ENCODE measurements at places on chromosomes 2 and 18.
A peak's percentile ranks its signal among the peaks of the same experiment; 100 is the strongest.

GRCh38 chr2:38635139-38635538 is 30.8 kb upstream of the GALM start:
- DNase-seq: no peak

DNA sequence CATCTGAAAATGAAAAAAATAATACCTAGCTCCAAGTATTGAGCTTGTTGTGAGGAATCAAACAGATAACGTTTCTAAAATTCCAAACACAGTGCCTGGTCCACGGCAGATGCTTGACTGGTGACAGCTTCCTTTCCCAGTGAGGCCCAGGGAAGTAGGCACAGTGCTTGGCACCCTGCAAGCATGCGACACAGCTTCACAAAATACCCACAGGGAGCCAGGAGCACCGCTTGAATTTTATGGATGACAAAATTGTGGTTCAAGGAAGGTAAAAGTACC is 205.1 kb upstream of the TNP1 start:
- DNase-seq: no peak

- no peak for DNase-seq
These were observed 21.1 kb downstream of the NFE2L2 start for GRCh38 chr2:177243476-177243875.

GRCh38 chr18:79781331-79781941 is 16.3 kb upstream of the KCNG2 start:
- no peak for DNase-seq

GRCh38 chr2:164688896-164689419 is 67.7 kb upstream of the GRB14 start:
- no peak for DNase-seq

DNA sequence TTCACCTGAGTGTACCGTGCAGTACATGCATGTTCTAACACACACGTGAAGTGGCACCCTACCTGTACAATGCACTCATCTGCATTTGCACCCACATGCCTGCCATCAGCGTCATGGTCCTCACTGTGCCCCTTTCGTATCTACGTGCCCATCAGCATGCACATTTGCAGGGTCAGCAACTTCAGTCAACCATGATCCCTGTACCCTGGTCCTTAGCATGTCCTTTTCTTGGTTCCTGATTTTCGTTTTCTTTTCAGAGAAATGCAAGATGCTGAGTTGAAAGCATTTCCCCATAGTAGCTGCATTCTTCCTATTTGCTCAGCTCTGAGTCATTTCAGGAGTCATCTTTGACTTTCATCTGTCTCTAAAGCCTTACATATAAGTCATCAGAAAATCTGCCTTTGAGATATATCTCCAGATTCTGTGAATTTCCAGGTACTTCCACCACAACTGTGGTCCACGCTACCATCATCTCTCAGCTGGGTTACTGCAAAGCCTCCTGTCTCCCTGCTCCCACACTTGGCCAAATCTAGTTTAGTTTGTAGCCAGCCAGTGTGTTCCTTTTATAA is 14.7 kb upstream of the PUM2 start:
- DNase-seq: no peak

DNA sequence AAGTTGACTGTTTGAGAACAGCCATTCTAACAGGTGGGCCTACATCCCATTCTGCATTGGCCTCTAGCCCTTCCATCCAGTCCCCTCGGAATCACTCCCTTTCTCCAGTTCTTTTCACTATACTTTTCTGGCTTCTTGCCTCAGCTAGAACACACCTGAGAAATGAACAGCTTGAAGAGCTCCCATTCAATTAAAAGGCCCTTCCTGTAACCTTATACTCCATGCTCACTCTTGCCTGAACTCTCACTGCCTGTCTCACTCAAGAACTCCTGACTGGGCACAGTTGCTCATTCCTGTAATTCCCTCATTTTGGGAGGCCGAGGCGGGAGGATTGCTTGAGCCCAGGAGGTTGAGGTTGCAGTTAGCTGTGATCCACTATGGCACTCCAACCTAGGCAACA is 23.6 kb downstream of the CHRNA1 start:
- no peak for DNase-seq

- no peak for DNase-seq
These were observed 93.0 kb upstream of the ODC1 start for GRCh38 chr2:10541081-10541480.

GRCh38 chr2:74036450-74037195 is 51.9 kb downstream of the TET3 start:
- DNase-seq: no peak

DNA sequence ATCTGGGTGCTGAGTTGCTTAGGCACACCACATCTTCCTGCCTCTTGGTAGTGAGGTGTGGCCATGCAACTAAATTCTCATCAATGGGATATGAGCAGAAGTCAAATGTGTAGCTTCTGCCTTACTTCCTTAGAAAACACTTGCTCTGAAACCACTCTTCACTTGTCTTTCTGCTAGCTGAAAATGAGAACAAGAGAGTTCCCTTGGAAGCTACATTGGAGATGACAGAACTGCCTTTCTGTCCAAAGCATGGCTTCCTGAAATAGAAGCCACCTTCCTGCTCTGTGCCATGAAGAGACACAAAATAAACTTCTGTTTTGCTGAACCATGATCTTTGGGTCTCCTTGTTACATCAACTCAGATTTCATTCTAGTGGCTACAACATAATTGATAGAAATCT is 659.9 kb downstream of the IRS1 start:
- DNase-seq: no peak

- no peak for DNase-seq
These were observed 231.1 kb downstream of the LRP1B start for GRCh38 chr2:141899740-141900139.

GRCh38 chr18:37584952-37585695 is 19.5 kb upstream of the CELF4 start:
- DNase-seq: no peak

- no peak for DNase-seq
These were observed 421 bp upstream of the VAMP5 start for GRCh38 chr2:85583667-85584353.

- DNase-seq: no peak
These were observed 312.4 kb upstream of the MC4R start for GRCh38 chr18:60684843-60685513.

DNA sequence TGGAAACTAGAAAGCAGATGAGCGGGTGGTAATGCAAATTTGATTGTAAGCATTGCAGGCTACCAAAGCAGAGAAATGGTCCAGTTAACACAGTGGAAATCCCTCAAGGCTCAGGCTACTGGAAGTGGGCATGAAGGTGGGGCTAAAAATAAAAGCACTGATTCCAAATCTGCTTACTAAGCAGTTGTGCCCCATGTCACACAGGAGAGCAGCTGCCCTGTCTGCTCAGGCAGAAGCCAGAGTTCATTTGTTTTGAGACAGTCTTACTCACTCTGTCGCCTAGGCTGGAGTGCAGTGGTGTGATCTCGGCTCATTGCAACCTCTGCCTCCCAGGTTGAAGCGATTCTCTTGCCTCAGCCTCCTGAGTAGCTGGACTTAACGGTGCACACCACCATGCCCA is 42.5 kb upstream of the TSPYL6 start:
- DNase-seq: no peak

DNA sequence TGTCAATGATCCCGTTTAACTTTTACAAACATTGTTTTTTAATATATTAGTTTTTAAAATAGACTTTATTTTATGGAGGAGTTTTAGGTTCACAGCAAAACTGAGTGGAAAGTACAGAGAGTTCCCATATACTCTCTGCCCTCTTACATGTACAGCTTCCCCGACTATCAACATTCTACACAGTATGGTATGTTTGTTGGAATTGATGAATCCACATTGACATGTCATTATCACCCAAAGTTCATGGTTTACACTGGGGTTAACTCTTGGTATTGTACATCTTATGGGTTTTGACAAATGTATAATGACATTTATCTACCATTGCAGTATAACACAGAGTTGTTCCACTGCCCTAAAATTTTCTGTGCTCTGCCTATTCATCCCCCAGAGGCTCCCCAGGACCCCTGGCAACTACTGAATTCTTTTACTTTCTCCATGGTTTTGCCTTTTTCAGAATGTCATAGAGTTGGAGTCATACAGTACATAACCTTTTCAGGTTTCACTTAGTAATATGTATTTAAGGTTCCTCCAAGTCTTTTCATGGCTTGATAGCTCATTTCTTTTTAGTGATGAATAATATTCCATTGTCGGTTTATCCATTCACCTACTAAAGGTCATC is 5.5 kb downstream of the APLF start:
- DNase-seq: no peak

DNA sequence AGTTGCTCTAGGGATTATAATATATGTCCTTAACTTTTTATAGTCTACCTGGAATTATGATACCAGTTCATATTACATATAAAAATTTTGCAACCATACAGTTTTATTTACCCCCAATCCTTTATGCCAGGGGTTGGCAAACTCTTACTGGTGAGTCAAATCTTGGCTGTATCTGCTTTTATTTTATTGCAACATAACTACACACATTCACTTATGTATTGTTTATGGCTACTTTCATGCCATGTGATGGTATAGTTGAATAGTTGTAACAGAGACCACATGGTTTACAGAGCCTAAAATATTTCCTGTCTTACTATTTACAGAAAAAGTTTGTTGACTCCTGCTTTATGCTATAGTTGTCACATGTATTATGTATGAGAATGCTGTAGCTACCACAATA is 25.8 kb upstream of the DLX2 start:
- DNase-seq: no peak

GRCh38 chr2:30030361-30030760 is 109.0 kb upstream of the ALK start:
- no peak for DNase-seq

DNA sequence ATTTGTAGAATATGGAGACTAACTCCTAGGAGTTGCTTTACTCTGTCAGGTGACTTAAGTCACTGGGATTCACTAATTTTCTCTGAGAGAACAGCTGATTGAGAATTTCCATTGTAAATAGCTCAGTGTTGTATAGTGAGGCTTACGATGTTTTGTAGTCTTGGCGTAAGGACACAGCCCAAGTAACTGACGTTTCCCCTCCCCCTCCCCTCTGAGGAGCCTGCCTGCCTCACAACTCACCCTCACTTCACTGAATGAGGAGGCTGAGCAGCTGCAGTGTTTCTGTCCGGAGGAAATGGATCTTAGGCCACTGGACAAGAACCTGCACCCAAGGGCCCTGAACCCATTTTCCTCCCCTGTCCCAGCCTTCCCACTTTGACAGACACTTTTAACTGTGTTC is 264.6 kb downstream of the PHLPP1 start:
- DNase-seq: no peak

DNA sequence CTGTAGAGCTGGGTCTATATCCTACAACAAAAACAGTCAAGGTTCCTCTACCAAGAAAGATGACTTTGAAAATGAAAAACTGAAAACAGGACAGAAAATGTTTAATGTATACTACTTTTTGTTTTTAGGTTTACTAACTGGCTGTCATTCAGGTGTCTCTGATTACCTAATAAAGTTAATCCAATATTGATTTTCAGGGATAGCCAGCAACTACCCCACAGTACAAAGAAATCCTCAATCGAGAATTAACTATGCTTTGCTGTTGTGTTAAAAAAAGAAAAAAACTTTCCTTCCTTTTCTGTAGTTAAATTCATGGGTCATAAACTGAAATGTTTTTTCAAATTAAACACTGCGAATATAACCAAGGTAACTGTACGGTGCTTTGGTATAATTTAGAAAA is 45.8 kb downstream of the TTR start:
- DNase-seq: no peak

DNA sequence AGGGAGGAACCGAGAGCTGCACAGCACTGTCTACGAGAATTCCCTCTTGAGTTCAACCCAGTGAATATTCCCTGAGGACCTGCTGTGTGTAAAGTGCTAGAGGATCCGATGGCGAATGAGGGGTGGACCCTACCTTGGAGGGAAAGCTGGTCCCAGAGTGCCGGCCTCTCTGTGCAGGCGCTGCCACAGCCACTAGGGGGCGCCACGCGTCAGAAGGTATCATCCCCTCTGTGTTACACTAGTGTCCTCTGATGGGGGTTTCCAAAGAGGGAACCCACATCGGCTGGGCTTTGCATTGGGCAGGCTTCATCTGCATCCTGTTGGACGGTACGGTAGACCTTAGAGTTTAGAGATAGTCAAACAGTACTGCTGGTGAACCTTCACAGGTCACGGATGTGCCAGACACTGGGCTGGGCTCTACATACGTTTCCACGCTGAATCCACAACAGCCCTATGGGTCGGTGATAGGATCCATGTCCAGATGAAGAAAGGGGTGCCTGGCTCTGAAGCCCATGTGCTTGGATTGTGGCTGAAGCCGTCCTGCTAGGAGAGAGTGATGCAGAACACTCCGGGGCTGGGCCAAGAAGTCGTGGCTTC is 39.0 kb downstream of the COA5 start:
- peak; percentile 58 for DNase-seq

DNA sequence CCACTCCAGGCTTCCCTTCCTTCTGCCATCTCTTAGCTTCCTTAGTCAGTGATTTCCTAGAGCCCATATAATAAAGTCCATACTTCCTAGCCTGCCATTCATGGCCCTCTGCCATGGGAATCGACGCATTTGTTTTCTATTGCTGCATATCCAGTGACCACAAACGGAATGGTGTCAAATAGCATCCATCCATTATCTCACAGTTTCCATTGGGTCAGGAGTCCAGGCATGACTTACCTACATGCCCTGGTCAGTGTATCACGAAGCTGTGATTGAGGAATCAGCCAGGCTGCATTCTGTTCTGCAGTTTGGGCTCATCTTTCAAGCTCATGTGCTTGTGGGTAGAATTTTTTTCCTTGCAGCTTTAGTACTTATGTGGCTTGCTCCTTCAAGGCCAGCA is 209.7 kb upstream of the EPAS1 start:
- no peak for DNase-seq

GRCh38 chr18:13409997-13410396 is 191.4 kb downstream of the LDLRAD4 start:
- DNase-seq: no peak

GRCh38 chr18:10387399-10387798 is 67.0 kb upstream of the APCDD1 start:
- DNase-seq: no peak

- DNase-seq: no peak
These were observed 97.4 kb upstream of the STK17B start for GRCh38 chr2:196268538-196269338.

DNA sequence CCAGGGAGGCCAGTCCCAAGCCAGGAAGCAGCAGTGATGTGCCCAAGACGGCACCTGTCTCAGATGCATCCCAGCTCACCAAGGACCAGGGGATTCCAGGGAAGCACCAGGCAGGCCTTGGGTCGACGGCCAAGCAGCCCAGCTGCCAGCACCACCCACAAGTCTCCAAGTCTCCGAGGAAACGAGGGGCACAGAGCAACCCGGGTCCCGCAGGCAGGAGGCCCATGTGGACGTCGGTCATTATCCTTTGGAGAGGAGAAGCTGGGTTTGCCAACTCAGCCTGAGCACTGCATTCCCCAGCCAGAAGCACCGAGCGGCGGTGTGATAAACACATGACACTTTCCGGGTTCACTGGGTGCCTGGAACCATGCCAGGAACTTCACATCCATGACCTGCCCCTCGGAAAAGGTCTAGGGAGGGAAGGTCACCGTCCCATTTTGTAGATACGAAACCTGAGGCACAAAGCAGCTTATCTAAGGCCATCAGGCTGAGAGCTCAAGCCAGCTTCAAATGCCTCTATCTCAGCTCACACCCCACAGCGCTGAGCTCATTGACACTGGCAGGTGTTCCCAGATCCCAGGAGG is 104.5 kb downstream of the ZNF516 start:
- no peak for DNase-seq

GRCh38 chr2:105888625-105889024 is 143.9 kb downstream of the NCK2 start:
- DNase-seq: no peak

- DNase-seq: no peak
These were observed 337.9 kb upstream of the SLC39A10 start for GRCh38 chr2:195319112-195319460.

Data from stimulated activated CD8-positive, alpha-beta memory T cell treated with anti-CD3 and anti-CD28 coated beads, Interleukin-7, amount 100 ng/mL, for 1 hour (primary cell).